ENCODE measurements at places on chromosomes 11 and 22.

GRCh38 chr11:30131535-30131934 lies 99.3 kb upstream of the FSHB start:
- DNase-seq: no peak

- DNase-seq: no peak
Observed at GRCh38 chr11:83006877-83007330, 64.8 kb downstream of the RAB30 start.

- no peak for DNase-seq
Observed at GRCh38 chr11:31387379-31387778, 17.7 kb downstream of the DNAJC24 start.

GRCh38 chr22:20054034-20054427 lies 26.0 kb upstream of the DGCR8 start:
- no peak for DNase-seq

- DNase-seq: no peak
Observed at GRCh38 chr22:19115628-19116027, 6.6 kb downstream of the DGCR2 start.

DNA sequence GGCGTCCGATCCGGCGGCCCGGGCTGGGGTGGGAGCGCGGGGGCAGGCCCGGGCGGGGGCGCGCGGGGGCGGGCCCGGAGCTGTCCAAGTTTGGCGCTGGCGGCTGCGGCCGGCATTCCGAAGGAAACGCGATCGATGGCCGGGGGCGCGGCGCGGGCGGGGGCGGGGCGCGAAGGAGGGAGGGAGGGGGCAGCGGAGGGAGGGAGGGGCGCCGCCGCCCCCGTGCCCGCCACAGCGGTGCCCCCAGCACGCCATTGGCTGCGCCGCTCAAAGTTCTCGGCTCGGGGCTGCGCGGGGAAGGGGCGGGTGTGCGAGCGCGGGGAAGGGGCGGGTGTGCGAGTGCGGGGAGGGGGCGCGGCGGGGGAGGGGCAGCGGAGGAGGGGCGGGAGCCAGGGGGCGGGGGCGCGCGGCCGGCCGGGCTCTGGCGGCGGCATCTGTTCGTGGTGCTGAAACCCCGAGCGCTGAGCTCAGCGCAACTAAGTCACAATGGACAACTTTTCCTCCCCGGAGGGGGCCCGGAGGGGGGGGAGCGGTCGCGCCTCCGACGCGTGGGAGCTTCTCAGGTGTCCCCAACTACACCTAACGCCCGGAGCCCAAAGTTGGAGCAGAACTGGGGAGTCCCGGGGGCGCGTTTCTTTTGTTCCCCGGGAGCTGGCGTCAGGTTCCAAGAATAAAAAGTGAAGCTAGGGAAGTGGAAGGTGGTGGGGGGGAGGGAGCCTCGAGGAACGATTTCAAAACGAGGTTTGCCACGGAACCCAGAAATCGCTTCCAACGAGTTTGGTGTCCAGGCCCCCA lies 2.2 kb downstream of the PHF21B start:
- peak; percentile 68 for DNase-seq

DNA sequence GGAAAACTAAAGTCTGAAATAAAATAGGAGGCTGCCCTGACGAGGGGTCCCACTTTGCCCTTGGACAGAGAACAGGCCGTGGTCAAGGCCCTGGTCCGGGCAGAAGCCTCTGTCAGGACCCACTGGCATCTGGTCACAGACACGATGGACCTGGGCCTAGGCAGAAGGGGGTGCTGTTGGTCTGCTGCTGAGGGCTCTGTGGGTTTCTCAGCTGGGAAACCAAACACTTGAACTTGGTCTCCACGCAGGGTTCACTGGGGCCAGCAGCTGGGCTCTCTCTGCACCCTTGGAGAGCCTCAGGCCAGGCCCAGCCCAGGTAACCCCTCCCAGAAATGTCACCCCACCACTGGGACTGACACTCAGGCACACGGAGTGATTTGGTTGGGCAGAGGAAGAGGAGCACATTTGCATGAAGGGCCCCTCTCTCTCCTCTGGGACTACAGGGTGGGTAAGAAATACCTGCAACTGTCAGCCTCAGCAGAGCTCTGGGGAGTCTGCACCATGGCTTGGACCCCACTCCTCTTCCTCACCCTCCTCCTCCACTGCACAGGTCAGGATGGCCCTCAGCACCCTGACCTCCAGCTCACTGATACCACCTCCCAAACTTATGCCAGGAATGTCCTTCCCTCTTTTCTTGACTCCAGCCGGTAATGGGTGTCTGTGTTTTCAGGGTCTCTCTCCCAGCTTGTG lies 48.1 kb upstream of the TOP3B start:
- no peak for DNase-seq

- DNase-seq: peak; percentile 51
Observed at GRCh38 chr11:20647976-20648565, 21.3 kb upstream of the NELL1 start.

- no peak for DNase-seq
Observed at GRCh38 chr11:131544591-131544990, 174.2 kb downstream of the NTM start.

GRCh38 chr22:36378869-36379217 lies 8.9 kb downstream of the MYH9 start:
- no peak for DNase-seq

DNA sequence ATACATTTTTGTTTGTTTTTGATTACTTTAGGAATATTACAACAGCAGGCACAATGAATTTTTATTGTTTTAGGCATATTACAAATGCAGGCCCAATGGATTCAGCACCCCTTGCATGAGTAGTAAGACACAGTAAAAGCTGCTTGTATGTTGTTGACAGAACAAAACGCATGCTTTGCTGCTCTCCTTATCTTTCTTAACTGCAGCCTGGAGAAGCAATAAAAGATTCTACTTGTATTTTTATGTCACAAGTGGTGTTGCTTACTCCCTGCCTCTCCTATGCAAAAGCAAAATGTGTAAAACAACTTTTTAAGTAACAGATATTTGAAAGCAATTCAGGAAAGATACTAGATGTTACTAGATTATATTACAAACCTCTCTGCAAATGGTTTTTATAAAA lies 73.9 kb downstream of the TRPC6 start:
- no peak for DNase-seq

GRCh38 chr11:75388386-75389275 lies 10.7 kb upstream of the RPS3 start:
- DNase-seq: no peak

DNA sequence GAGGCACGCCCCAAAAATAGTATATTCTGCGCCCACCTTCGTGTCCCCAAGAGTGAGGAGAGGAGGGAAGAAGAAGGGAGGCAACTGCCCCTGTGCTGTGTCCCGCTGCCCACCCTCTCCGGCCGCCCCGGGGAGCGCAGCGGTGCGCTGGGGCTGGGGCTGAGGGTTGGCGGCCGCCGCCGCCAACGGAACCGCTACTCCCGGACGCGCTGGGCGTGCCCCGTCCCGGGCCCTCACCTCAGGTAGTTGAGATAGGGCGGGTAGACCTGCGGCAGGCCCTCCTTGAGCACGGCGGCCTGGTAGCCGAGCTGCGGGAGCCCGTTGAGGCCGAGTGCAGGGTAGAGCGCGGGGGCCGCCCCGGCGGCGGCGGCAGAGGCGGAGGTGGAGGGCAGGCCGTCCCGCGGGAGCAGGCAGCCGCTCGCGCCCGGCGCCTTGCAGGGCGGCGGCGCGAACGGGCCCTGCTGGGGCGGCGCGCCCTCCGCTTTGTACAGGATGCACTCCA lies 2.4 kb downstream of the PGR start:
- DNase-seq: no peak

GRCh38 chr22:47920380-47920959 lies 1158.0 kb downstream of the TBC1D22A start:
- DNase-seq: no peak

DNA sequence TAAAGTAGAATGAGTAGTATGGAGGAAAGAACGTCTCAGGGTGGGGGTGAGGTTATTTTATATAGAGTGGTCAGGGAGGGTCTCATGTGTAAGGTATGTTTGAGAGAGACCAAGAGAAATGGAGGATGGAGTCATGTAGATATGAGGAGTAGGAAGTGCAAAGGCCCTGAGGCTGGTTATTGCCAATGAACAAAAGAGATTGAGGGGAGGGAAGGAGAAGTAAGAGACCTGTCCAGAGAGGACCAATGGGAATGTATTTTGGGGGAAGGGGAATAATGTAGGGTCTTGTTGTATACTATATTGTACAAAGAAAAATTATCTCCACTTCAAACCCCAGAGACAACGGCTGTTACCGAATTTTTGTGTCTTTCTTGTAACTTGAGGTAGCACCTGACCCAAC lies 9.8 kb downstream of the CTNND1 start:
- no peak for DNase-seq

GRCh38 chr11:134580610-134580975 lies 168.6 kb upstream of the B3GAT1 start:
- DNase-seq: no peak

- DNase-seq: no peak
Observed at GRCh38 chr11:112425121-112425520, 164.5 kb upstream of the PLET1 start.

- DNase-seq: no peak
Observed at GRCh38 chr11:96036863-96037262, 113.0 kb upstream of the MTMR2 start.
